ENCODE measurements at places on chromosomes 16 and 17. TPM values are rescaled to one million over a fixed set of nuclear protein-coding genes. Genes with fewer than 3 reads are reported as not detected.

The SOCS1 gene
- 4.5 TPM for total RNA-seq

- DNase-seq: no peak
Measured at GRCh38 chr16:78303946-78304345, 204.5 kb downstream of the WWOX start.

DNA sequence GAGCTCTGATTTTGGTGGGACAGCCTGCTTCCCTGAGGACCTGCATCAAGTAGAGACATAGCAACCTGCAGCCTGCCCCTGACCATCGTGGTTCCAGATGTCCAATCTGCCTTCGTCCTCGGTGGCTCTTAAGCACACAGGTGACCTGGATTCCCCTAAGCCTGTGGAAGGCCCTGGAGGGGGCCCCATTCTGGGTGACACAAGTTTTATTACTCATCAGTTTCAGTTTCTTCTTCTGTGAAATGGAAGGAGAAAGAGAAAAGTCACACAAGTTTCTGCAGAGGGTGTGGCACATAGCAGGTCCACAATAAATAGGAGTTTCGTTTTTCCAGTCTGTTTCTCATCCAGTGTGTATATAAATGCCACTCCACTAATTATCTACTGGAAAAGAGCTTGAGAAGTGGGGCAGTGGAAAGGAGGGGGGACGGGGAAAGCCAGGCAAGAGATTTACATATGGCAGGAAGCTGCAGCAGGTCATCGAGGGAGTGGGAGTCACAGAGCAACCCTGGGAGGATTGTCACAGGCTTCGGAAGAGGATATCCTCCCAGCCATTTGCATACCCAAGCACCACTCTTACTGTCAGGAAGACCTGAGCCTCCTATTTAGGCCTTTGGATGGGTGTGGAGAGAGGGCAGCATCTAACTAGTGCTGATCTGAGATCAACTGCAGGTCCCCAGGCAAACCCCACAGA lies 10.0 kb upstream of the NOS2 start:
- no peak for DNase-seq

GRCh38 chr16:83402160-83402814 lies 405.5 kb upstream of the HSBP1 start:
- peak; percentile 29 for DNase-seq

- no peak for DNase-seq
Measured at GRCh38 chr16:85729452-85730185, 21.3 kb downstream of the C16orf74 start.
